H7 (cell line): ENCODE measurements at places on chromosomes 7 and 10.

DNA sequence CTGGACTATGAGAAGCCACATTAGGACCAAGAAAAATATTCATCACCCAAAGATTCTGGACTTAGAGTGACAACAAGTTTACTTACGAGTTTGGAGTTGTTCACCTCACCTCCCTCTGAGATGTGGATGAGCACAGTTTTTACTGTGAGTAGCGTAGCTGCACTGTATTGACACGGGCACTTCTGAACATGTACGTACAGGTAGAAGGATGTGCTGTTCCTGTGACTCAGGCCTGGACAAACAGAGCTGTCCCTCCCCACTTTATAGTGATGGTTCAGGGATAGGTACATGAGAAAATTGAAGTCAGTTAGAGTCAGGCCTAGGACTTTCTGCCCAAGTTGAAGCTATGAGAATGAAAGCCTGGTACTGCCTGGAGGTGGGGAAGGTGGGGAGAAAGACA lies 80.9 kb upstream of the DYNC1I1 start:
- DNase-seq = no peak

DNA sequence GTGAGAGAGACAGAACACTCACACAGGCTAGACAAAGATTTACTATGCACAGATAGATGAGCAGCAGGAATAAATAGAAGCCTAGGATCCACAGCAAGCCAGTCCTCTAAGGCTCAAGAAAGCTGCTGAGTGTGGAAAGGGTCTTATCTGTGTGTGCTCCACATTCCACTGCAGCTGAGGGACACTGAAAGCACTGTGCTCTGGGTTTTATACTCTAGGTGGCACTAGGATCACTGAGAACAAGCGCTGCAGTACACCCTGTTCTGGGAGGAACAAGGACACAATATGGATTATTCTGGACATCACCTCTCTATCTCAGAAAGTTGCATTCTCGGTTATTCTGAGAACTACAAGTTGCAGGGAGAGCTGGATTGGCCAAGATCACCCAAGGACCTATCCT lies 4.9 kb upstream of the KLHL7 start:
- DNase-seq = peak; percentile 75

- DNase-seq = no peak
Measured at GRCh38 chr7:155805826-155806095, 6.5 kb downstream of the SHH start.

DNA sequence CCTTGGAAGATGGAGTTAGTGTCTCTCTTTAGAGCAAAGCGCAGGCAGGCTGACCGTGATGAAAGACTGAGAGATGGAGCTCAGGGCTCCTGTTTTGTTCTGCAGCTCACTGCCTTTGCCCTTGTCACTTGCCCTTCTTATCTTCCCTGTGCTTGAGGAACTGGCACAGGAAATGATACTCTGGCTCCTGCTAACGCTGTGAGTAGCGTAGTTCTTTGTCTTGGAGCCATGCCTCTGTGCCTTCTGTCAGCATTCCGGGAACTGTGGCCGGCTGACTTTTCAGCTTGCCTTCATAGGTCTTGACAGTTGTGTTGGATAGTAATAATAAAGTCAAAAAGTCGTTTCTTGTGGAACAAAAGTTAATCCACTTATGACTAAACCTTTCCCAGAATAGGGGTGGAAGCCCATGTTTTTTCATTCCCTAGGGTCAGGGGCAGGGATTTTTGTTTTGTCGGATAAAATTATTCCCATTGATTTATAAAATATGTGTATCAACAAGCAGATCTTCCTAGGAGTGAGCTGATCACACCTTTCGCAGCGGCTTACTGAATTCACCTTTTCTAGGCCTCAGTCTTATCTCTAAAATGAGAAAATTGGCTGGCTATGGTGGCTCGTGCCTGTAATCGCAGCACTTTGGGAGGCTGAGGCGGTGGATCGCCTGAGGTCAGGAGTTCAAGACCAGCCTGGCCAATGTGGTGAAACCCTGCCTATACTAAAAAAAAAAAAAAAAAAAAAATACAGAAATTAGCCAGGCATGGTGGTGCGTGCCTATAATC lies 16.6 kb upstream of the TMEM236 start:
- DNase-seq = no peak

- DNase-seq = no peak
Measured at GRCh38 chr10:124315591-124316270, 103.0 kb downstream of the OAT start.

- no peak for DNase-seq
Measured at GRCh38 chr7:19663816-19664462, 44.9 kb downstream of the POLR1F start.

DNA sequence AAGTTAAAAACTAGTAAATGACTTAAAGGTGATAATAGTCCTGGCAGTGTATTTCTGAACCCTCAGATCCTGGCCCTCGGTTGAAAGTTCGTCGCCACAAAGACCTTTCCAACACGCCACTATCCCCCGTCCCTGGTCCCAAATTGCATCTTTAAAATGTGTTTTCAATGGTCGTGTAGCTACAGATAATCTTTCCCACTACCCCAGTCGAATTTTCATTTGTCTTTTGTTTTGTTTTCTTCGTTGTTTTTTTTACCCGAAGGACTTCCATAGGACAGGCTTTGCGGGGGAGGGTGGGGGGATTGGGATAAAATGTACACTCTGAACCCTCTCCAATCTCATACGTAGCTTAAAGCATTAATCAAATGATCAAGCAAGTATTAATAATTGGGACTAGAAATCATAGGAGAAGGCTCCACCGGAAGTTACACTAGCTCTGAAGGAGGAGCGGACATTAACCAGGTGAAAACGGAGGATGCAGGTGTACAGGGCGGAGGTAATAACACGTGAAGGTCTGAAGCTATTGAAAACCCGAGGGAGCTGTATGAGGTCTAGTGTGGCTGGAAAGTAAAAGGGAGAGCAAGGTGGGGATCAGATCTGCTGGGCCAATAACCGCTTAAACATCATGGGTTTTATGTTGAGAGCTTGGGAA lies 32.8 kb upstream of the PHF14 start:
- DNase-seq = peak; percentile 6

DNA sequence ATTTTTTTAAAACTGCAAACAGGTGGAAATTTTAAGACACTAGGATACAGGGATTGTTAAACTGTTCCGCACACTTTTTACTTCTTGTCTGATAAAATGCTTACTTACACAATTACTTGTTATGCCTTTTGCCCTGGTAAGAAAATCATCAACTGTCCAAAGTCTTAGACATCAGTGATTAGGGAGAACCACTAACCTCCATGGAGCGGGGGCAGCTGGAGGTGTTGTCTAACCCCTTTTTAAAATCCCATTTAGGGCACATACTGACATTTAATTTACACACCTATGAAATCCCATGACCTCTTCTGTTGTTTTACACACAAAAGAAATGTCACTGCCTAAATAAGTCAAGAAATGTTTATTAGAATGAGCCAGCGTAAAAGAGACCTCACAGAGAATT lies 65.7 kb downstream of the TRIM24 start:
- no peak for DNase-seq

DNA sequence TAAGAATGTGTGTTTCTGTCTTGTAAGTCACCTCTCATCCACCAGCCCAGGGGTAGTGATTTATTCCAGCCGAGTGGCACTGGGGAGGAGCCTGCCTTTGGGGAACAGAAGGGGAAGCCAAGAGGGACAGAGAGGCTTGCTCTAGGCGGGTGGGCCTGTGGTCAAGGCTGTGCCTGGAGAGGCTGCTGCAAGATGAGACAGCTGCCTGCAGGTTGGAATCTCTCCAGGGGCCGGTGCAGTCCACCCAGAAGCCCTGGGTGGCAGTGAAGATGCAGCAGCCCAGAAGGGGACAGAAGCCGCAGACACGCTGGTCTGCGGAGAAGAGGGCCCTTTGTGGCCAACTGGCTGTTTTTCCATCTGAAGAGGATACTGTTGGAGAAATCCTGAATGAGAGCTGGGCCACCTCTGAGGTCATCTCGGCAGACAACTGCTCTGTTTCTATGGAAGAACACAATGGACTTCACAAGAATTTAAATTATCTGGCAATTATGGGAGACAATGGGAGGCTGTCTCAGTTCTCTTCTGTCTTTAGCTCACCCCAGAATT lies 175.7 kb downstream of the GFRA1 start:
- no peak for DNase-seq

GRCh38 chr7:27693794-27694193 lies 31.1 kb upstream of the HIBADH start:
- peak; percentile 21 for DNase-seq

GRCh38 chr10:92845921-92846320 lies 2.4 kb upstream of the EXOC6 start:
- DNase-seq = no peak

DNA sequence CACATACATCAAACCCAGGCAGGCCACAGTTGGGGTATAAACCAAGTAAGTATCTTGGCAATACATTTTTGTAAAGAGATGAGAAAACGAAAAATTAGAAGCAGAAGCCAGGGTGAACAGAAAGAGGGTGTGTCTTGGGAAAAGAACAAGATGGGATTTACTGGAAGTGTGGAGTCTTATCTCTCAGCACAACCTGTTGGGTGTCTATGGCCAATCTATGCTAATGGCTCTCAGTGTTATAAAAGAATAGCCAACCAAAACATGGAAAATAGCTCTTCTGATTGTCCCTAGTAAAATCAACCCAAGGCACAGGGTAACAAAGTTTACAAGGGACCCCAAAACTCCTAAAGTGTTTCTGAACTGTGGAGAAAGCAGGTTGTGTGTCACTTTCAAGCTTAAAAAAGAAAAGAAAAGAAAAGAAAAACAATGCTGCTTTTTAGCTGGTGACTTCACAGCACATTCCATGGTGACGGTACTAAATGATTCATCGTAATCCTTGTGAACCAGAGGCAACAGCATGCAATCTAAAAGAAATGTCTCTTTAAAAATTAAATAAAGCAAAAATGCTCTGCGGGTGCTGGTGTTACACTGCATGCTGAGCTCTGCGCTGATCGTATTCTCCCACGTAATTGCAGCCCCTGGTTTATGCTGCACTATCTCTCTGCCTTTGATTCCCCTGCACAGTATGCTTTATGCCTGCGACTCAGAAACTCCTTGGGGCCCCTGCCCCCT lies 100.8 kb downstream of the C10orf90 start:
- no peak for DNase-seq

DNA sequence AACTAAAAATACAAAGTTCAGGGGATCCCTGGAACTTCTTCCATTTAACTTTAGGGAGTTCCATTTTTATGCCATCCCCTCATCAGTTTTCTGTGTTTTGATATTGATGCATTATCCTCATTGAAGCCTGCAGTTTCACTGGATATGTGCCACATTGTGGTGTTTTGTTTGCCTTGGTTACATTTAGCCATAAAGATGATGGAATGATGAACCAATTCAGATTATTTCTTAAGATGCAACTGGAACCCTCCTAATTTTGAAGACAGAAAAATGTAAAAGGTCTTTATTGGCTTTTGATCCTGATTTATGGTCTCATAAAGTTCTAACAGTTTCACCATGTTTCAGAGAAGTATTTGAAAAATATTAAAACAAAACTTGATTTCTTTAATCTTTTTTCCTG lies 314.2 kb upstream of the KLF6 start:
- no peak for DNase-seq

- peak; percentile 85 for DNase-seq
Measured at GRCh38 chr10:5812283-5813090, 747 bp downstream of the GDI2 start.

DNA sequence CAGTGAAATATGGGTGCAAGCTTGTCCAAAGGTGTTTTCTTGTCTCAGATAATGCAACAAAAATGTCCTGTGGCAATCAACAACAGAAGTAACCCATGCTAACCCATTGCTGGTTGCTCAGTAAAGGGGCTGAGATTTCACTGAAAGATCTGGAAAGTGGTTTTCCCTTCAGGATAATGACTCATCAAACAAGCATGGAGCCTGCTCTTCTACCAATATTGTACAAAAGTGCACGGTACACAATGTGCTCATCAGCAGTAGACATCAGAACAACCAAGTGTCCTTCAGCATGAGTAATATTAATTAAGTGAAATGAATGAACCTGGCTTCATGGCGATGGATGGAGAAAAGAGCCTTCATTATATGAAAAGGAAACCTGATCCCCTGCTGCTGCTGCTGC lies 287.1 kb upstream of the NEBL start:
- no peak for DNase-seq

GRCh38 chr7:64887756-64888508 lies 15.1 kb upstream of the ZNF273 start:
- peak; percentile 91 for DNase-seq

GRCh38 chr10:8247191-8247590 lies 192.7 kb downstream of the GATA3 start:
- DNase-seq = no peak

DNA sequence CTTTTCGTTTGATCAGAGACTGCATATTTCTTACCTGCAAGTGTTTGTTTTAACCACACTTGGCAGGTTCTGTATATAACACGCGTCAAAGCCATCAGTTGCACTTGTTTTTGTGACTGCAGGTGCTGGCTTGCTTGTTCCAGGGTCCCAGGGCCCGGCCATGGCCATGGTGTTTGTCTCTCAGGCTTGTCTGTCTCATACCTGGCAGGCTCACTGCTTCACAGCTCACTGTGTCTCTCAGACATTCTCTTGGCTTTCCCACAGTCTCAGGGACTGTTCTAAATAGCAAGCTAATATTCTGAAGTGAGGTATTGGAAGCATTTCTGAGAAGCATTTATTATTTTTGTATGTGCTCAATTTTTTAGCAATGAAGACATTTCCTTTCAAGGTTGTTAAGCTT lies 46.9 kb downstream of the GPR141 start:
- no peak for DNase-seq

DNA sequence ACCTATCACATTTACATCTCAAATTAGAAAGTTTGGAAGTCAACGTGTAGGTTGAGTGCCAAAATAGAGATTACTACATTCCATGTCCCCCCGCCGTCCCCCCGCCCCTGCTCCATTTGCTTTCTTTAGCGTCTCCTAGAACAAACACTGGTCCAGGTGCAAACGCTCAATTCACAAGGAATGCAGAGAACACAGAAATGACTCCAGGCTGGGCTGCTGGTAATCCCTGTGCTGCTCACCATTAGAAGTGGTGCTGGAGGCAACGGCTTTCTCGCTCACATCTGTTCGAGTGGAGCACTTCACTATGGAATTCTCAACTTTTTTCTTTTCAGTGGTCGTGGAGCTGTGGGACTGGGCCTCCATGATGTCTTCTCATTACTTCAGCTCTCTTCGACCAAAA lies 14.1 kb downstream of the GLI3 start:
- peak; percentile 66 for DNase-seq

DNA sequence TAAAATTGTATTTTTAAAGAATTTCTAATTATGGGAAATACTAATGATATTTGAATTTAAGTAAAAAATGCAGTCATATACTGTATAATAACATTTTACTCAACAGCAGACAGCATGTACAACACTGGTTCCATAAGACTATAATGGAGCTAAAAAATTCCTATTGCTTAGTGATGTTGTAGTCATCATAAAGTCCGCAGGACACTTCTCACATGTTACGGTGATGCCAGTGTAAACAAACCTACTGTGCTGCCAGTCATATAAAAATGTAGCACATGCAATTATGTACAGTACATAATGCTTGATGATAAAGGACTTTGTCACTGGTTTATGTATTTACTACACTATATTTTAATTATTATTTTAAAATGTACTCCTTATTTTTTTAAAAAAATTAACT lies 629.3 kb downstream of the IPMK start:
- DNase-seq = no peak

- DNase-seq = no peak
Measured at GRCh38 chr10:95260397-95260881, 30.4 kb downstream of the PDLIM1 start.
